Head of caudate nucleus (tissue), 42 donors: ENCODE measurements at places on chromosomes 5 and 9.

DNA sequence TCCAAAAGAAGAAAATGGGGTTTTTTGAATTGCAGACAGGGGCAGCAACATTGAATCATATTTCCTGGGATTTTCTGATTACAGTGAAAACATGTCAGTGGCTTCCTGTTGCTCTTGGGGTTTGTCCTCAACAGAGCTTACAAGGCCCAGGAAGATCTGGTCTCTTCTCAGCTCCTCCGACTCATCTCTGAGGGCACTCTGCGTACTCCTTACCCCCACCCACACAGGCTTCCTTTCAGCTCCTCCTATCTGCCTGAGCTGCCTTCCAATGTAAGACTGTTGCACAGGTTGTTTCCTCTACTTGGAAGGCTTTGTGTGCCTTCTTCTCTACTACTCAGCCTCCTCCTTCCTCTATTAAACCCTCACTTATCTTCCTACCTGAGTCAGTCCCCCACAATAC is 245.1 kb upstream of the MEF2C start:
- DNase-seq, result no peak

GRCh38 chr9:131107760-131108159 is 11.4 kb downstream of the AIF1L start:
- DNase-seq, result peak; percentile 47

GRCh38 chr5:53173083-53173482 is 63.5 kb upstream of the MOCS2 start:
- no peak for DNase-seq

DNA sequence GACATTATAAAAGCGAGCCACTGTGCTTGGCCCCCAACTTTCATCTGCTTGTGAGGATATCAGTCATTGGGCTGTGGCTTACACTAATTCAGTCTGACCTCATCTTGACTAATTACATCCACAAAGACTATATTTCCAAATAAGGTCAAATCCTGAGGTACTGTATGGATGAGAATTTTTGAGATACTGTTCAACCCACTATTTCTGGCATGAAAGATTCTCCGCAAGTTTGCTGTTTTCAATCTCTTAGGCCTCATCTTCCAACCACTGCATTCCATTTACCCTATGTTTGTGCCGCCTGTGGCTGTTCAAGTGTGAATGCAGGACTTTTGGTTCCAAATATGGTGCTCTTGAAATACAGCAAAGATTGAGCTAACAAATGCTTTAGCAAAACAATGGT is 400.9 kb upstream of the SGCD start:
- no peak for DNase-seq

DNA sequence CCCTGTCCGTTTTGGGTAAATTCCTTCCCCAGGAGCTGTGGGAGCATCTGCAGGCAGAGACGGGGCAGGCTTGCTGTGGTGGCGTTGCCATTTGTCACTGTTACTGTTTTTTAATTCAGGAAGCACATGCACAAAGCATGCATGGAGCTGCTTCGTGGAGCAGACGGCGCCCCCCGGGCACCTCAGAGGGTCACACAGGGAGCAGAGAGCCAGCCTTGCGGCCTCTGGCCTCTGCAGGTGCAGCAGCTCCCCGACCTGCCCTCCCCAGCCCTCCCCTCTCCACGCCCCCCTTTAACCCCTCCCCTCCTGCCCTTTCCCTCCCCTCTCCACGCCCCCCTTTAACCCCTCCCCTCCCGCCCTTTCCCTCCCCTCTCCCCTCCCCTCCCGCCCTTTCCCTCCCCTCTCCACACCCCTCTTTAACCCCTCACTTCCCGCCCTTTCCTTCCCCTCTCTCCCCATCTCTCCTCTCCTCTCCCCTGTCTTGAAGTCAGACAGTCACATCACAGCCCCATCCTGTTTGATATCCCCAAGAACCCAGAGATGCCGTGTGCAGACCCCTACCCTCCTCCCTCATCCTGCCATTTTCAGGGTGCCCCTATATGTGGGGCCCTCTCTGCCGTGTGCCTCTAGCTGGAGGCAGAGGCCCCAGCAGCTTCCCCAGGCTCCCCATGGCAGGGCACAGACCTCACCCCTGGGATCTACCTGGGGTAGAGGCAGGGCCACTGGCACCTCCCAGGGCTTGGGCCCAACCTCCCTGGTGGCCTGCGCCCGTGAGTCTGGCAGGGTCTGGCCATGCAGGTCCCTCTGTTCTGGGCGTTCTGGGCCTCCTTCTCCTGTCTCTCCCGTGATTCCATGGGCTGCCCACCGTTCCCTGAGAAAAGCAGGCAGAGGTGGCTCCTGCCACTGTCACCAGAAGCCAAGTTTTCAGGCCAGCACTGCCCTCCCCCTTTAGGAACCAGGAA is 29.6 kb upstream of the UBAC1 start:
- no peak for DNase-seq

- DNase-seq, result no peak
Observed at GRCh38 chr5:54215233-54215736, 95.1 kb downstream of the ARL15 start.

DNA sequence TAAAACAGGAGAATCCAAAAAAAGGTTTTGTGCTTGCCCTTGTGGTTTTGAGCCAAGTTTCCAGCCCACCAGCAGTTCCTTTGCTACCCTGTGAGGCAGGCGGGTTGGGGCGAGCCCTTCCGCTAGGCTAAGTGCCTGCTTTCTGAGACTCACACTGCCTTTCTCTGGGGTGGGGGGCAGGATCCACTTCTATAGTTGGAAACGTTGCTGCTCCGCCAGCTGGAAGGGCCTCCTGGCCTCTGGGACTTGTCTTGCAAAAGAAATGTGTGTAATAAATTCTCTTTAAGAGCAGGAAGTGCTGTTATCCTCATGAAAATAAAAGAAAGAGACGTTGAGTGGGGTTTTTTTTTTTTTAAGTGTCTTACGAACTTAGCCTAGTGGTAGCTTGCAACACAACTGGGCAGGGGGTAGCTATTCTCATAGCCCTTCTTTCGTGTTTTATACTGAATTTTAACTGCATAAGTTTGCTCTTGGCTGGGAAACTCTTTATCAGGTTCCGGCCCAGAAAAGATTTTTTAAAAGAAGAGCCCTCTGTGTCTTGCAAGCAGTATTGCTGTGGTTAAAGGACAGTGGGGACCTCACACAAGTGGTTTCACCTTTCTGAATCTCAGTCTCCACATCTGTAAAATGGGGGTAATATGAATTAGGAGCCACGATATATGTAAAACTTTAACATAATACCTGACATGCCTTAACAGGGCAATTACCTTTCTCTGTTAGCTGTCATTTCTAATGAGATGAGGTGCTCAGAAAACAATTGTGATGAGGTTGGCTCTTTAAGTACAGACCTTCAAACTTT is 19.8 kb downstream of the JADE2 start:
- no peak for DNase-seq

- no peak for DNase-seq
Observed at GRCh38 chr5:122180146-122180712, 50.9 kb downstream of the ZNF474 start.

DNA sequence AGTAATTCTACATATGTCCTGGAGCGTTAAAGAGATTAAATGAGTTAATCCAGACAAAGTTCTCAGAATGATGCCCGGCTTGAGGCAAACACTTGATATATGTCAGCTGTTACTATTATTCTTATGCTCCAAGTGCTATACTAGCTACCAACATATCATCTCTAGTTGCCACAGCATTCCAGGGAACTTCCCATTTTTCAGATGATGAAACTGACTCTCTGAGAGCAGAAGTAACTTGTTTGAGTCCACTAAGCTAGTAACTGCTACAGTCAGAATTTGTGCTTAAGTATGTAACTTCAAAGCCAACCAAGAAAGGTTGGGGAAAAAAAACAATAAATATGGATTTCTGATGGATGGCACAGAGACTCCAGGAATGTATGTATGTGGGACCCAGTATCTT is 98.1 kb downstream of the CDK5RAP2 start:
- DNase-seq, result no peak

DNA sequence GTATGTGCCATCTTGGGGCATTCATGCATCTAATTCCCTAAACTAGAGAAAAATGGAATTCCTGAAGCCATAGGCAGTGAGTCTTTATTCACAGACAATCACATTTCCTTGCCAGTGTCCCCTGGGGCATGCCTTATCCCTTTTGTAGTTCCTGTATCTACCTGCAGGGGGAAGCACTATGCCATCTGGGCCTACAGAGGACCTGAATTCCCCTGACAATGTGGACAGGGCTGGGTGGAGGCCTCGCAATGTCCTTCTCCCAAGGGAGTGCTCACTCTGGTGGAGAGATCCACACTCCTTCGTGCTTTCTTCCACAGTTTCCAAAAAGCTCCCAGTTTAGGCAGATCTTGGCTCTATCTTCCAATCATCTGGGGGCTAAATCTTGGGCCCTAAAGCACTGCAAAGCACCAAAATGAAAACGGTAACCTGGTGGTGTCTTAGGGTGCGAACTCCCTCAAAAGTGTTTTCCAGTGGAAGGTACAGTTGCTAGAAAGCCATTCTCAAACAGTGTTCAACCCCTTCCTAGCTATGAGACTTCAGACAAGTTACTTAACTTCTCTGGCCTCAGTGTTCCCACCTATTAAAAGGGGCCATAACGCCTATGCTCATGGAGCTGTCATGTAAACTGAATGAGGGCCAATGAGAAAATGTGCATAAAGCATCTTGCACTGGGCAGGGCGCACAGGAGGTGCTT is 17.5 kb downstream of the WHRN start:
- DNase-seq, result peak; percentile 89

GRCh38 chr5:132782101-132782500 is 5.1 kb upstream of the SEPTIN8 start:
- no peak for DNase-seq

DNA sequence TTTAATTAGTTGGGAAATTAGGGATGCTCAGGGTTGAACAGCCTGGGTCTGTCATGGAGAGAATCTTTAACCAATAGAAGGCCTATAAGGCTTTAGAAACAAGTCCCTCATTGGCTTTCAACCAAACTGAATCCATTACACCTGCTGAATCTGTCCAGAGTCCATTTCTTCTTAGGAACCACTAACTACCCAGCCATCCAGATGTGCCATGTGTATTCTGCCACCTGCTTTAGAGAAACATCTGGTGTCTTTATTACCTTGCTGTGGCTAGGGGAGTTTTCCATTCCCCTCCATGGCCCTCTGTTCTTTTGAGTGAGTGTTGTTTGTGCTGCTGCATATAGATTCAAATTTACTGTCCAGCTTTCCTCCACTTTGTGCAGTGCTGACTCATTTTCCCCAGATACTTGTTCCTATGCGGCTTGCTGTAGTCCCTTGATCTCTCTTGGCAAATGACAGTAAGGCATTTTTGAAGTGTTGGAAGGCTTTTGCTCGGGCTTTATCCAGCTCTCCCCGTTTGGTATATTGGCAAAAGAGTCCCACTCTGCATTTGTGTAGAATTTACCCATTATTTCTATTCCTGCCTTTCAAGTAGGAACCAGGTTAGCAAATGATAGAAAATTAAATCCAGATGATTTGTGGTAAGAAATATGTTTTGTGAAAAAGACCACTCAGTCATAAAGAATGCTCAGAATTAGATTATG is 54.6 kb downstream of the NLN start:
- DNase-seq, result no peak

- no peak for DNase-seq
Observed at GRCh38 chr5:68431601-68432337, 216.2 kb downstream of the PIK3R1 start.

- DNase-seq, result no peak
Observed at GRCh38 chr5:154313360-154314017, 123.0 kb downstream of the GALNT10 start.

DNA sequence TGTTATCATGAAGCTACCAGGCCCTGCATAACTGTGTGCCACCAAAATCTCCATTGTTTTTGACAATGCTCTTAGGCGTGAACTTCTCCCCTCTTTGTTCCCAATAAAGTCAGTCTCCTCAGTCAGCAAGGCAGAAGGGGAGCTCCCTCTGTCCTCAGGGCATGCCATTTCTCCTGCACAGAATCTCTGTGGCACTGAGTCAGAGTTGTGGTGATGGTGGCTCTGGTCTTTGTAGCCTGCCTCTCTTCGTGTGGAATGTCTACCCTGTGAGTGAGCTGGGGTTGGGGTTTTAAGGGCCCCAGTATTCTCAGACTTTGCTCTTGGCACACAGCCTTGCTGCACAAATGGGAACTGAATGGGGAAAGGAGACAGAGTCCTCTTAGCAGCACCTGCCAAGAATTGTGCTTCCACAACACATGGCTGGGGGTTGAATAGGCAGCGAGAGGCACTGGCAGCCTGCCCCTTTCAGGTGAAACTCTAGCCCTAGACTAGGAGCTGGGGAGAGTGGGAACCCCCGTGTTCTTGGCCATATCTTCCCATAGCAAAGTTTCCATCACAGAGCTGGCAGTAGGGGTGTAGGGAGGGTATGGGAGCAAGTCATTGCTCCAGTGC is 146.6 kb downstream of the SH3GL2 start:
- DNase-seq, result no peak

DNA sequence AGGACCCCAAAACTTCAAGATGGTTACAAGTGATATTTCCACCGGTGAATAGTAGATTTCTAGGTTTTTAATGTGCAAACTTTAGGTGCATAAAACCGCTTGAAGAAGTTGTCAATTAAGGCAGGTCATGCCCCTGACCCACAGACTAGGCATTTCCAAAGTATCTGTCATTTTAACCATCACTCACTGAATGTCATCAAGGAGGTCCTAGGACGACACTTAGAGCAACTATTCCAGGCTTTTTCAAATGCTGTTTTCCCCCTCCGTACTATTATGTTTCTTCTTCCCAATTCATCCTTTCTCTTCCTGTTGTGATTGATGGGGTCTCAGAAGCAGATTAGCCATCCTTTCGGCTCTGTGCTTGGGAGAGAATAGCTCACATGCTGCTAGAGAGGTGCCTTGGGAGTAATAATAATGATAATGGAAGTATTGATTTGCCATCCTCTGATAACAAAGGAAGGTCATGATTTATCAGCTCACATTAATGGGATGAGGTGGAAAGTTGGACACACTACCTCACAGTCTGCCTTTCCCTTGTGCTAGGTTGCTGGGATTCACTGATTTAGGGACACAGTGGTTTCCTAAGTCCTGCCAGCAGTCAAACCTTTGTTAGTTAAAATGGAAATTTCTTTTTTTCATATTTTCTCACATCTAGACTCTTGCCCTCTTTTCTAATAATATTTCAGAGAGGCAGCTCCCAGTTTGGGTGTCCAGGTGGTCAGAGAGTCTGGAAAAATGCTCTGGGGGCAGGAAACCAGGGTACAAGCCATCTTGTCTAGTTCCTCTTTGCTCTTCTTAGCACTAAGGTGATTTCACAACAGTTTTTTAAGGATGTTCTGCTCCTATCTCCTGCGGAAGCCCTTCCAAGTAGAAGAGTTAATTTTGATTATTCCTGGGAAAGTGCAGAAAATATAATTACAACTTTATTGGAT is 67.0 kb downstream of the PTTG1 start:
- no peak for DNase-seq

- DNase-seq, result no peak
Observed at GRCh38 chr9:532707-533106, 308.8 kb upstream of the DMRT1 start.

- no peak for DNase-seq
Observed at GRCh38 chr5:61482980-61483379, 150.9 kb downstream of the ZSWIM6 start.

DNA sequence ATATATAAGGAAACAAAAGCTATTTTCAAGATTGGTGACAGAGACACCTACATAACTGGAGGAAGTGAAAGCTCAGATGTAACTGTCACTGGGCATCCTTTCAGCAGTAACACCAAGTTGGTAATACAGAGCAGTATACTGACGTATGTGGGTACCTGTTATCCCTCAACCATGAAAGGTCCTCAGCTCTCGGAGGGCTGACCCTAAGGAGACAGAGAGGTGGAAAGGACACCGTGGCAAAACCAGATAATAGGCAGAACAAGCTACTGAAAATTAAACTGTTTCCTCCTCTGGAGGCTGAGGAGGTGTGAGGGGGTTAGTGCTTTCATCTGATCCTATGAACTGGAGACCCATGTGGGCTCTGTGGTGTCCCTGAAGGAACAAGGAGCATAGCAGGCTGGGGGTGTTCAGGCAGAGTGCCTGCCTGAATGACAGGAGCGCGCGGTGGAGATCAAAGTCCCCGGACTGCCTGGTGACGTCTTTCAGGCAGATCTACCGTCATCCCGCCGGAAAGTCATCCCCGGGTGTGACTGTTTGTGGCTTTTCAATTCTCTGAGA is 130.2 kb upstream of the FSTL4 start:
- DNase-seq, result no peak
